RWPE1 (cell line): ENCODE measurements at places on chromosomes 7 and 10.

GRCh38 chr7:92766461-92767003 lies 69.8 kb downstream of the CDK6 start:
- peak; percentile 49 for DNase-seq

DNA sequence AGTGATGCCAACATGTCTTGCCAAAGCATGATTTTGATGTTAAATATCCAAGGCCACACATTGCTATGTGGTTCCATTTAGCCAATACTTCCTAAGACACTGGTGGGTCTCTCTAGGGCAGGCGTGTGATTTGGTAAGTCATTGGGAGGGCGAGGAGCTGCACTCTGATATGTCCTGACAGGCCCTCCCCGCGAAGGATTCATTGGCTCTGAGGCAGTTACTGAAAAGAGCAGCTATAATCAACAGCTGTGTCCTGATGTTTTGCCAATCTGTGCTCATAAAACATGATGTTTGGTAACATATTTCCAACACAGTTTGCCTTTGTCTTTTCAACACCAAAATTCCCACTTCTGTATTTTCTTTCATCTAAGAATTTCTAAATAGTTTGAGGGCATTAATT lies 646.7 kb downstream of the PARD3 start:
- no peak for DNase-seq

DNA sequence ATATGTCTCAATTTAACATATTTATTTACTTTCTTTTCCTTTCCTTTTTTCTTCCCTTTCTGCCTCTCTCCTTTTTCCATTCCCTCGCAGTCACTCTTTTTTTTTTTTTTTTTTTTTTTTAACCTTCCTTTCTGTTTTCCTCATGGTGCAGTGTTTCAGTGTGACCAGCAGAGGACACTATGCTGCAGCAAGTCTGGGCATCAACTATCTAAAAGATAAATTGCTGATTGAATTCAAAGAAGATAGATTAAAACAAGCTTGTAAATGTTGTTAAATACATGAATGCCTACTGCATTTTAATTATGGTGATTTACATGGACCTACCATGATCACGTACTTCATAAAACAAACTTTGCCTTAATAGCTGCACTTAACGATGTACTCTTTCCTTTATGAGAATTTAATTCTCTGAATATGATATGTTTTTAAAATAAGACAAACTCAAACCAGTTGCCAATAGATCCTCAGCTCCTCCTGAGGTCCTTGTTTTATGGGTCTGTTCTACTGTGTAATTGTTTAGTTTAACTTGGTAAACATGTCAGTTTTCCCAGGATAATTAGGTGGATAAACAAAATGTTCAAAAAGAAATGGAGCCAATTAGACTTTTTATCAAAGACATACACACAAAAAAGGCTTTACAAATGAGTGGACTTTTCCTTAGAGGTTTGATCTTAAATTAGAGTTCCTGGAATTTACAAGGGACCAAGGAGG lies 101.0 kb upstream of the AGR3 start:
- peak; percentile 29 for DNase-seq

DNA sequence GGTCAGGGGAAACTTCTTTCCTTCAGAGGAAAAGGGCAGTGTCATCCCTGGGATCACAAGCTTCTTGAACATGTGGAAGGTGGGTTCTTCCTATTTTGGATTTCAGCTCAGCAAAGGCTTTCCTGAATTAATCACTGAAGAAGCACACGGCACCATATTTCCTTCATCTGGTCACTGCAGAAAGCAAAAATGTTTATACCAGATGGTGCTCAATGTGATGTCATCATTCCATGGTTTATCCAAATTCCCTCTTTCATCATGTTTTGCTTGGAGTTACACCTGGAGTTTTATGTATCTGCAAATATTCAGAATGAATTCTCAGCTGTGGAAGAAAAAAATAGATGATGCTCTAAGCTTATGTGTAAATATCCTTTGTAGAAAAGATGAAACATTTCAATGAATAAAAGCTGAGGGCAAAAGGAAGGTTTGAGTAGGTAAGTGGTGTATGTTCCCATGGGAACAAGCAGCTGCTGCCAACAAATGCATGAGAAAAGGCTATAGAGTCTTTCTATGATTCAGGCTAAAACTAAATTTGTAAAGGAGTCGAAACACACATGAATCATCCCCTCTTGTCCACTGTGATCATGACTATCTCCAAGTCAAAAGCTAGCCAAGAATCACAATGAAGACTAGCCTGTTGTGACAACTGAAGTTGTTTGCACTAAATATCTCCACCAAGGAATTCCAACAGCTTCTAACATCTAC lies 26.9 kb upstream of the BPGM start:
- peak; percentile 59 for DNase-seq

GRCh38 chr10:95663496-95663895 lies 7.0 kb upstream of the ALDH18A1 start:
- DNase-seq, result no peak

DNA sequence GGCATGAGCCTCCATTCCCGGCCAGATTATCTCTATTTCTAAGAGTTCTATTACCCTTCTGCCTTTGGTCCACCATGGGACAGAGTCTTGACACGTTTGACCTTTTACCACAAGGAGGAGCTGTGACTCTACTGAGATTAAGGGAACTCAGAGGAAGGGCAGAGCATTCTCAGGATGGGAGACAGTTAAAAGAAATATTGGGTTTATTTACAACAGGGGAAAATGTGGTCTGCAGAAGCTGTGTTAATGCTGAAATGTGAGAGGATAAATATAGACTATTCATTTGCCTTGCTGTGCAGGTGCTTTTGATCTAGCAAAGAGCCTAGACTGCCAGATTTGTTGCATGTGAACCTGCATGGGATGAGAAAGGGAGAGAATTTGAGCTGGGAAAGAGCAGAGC lies 45.8 kb upstream of the PRSS58 start:
- DNase-seq, result no peak

DNA sequence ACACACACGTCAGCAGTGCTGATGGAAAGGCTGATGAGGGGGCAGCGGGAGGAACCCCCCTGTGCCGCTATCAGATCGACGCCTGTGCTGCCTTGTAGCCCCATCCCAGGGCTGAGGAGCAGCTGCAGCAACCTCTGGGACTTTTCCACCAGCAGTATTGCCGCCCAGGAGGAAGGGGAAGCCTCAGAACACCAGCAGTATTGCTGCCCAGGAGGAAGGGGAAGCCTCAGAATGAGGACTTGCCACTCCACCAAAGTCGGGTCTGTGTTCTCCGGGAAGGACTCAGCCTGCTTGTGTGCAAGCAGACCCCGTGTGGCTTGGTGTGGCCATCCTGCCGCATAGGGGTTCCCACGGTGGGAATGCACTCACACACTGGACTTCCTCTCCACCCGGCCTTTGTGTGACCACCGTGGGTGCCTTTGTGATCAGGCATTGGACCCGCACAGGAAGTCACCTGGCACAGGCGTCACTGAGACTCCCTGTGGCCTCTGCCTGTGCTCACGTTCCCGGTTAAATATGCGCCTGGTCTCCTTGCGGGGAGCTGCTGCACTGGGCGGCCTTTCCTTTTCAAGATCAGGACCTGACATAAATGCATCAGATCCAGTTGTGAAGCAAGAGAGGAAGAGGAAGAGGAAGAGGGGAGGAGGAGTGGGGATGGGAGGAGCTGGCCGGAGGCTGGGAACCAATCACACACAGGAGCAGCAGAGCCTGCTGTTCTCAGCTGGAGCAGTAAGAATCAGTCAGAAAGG lies 248.5 kb downstream of the DNAJB6 start:
- DNase-seq, result no peak

DNA sequence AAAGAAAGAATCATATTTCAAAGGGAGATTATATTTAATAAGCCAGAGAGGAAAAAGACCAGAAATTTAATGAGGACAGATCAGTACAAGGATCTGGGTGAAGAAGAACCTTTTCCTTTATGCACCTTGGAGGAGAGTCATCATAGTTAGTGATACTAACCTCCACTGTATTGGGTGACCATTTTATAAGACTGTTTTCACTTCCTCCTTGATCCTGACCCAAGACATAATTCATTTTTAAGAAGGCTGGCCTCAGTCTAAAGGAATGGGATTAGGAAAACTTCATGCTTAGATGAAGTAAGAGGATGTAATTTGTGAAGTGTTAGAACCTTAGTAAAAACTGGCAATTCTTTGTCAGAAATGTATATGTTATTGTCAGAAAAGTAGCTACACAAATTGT lies 68.6 kb downstream of the ADAM22 start:
- DNase-seq, result no peak

DNA sequence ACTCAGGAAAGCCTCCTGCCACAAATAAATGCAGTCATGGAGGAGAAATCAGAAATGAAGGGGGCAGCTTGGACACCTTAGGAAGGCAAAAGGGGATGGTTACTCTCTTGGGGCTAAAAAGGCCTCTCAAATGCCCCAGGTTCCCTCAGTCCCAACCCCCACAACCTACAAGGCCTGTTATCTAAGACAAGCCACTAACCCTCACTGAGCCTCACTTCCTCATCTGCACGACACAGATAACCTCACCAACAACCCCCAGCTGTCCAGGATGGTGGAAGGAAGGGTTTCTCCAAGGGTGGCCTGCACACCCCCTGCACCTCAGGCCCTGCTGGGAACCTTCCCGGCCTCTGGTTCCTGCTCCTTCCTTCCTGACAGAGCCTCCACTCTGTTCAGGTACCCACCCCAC lies 29.2 kb downstream of the SORBS1 start:
- DNase-seq, result no peak
